ENCODE measurements at places on chromosomes 4 and X. TPM values are rescaled to one million over a fixed set of nuclear protein-coding genes. Genes with fewer than 3 reads are reported as not detected.

- H3K4me3 ChIP-seq: no peak overlapping the region
- DNase-seq: no peak
- no peaks in the 10 kb centered on the region for H3K36me3 ChIP-seq
Measured at GRCh38 chrX:22795671-22796070, 204.1 kb upstream of the DDX53 start.

- no peaks in the 10 kb centered on the region for H3K27me3 ChIP-seq
- H3K4me1 ChIP-seq: peaks cover 7% of the 10 kb centered on the region
- no peaks in the 10 kb centered on the region for H3K36me3 ChIP-seq
- no peak overlapping the region for H3K27ac ChIP-seq
Measured at GRCh38 chr4:153179100-153179499, 25.1 kb upstream of the TRIM2 start.

GRCh38 chrX:96704629-96705028 is 20.0 kb downstream of the DIAPH2 start:
- no peaks in the 10 kb centered on the region for H3K27me3 ChIP-seq
- no peak overlapping the region for H3K4me3 ChIP-seq
- peaks cover 8% of the 10 kb centered on the region for H3K36me3 ChIP-seq
- no peak for DNase-seq
- H3K4me1 ChIP-seq: no peaks in the 10 kb centered on the region

GRCh38 chr4:124640022-124640730 is 72.4 kb downstream of the ANKRD50 start:
- H3K4me1 ChIP-seq: peaks cover 3% of the 10 kb centered on the region
- no peak for DNase-seq
- H3K27me3 ChIP-seq: no peaks in the 10 kb centered on the region
- no peak overlapping the region for H3K4me3 ChIP-seq
- H3K36me3 ChIP-seq: no peaks in the 10 kb centered on the region

DNA sequence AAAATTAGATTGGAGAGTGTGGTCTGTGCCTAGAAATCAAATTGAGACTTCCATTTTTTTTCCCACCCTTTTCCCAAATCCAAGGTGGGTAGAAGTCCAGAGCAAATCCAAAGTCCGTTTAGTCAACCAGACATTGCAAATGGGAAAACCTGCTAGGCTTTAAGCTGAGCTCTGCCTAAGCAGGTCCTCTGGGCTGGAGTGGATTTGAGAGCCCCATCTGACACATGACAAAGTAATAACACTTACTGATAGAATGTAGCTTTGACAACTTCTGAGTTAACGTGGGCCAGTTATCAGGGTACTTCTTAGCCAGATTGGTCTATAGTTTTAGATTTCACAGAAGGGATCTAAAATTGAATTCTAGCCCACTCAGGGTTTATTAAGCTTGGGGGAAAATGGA is 242.3 kb downstream of the GALNTL6 start:
- no peak for DNase-seq
- H3K36me3 ChIP-seq: no peaks in the 10 kb centered on the region
- H3K27me3 ChIP-seq: no peaks in the 10 kb centered on the region

XK gene
- total RNA-seq: 1.7 TPM

HCCS gene
- total RNA-seq: 39.7 TPM

Data from type B pancreatic cell (in vitro differentiated cells).